CD14-positive monocyte (primary cell): ENCODE measurements at places on chromosomes 12 and 14.

DNA sequence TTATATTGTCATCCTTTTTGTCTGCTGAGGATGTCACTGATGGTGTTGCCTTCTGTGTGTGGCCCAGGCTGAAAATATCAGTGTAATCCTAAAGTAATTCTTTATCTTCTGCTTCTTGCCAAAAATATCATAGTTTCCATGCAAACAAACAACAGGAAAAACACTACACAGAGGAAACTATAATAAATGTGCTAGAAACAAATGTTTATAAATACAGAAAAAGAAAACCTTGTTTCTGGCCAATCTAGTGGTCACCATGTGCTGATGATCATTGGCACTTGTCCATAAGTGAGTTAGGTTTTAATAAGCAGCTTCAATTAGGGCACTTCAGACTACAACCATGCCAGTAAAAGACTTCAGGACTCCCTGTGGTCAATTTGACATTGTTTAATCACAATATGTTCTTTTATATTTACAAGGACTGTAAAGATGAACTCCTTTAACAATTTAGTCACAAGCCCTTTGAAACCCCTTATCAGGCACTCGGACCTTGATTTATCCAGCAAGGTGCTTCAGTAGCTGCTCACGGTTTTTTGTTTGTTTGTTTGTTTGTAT is 124.8 kb downstream of the TMTC3 start:
- no peak for DNase-seq

DNA sequence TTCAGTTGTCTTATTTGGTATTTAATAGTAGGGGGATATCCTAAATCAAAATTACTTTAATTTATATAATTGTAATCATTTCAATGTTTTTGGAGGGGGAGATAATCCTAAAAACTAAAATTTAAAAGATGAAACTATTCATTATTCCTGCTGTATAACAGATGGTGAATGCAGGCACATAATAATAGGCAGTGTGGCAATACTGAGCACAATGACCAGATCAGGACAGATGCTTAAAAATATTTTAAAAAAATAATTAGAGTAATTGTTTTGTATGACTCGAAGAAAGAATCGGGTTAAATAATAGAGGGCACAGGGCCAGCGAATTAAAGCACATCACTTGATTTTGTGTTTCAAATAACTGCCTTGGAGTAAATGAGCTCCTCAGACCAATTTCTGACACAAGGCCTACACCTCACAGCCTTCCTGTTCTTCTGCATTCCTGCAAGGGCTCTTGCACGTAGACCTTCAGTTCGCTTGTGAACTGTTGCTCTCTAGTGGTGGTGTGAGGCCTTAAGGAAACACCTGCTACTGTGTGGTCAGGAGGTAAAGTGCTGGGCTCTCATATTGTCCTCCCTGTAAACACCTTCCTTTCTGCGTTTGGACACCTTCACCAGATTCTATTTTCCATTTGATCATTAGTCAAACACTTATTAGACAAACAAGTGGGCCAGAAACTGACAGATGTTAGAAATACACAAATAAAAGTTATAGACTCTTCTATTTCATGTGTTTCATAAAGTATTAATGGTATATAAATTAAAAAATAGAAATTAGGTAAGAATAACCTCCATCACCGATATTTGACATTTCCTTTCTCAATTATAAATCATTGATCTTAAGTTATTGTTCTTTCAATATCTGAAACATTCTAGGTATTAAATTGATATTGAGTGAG is 29.3 kb upstream of the KLRF1 start:
- peak; percentile 41 for DNase-seq

GRCh38 chr12:122022393-122023338 is 982 bp downstream of the BCL7A start:
- DNase-seq, result no peak

DNA sequence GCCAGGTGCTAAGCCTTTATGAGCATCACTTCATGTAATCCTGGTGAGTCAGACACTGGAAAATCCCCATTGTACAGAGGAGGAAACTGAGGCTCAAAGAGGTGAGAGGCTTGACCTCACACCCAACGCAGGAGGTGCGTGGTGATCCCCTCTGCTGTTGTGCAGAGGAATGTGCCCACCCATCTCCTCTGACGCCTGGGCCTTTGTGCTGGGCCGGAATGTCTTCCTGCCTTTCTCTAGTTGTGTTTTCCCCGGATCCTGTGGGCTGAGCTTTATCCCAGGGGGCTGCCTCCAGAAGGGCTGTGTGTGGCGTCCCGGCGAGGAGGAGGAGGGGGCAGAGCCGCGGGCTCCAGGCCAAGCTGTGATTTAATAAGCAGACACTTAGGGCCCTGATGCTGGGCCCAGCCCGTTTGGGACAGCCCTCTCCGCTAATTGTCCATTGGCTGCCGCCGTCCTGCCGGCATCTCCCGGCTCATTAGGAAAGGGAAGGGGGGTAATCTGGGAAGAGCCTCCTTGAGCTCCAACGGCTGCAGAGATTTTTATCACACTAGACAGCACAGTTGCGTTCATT is 653.6 kb downstream of the MED13L start:
- DNase-seq, result no peak

- DNase-seq, result no peak
Observed at GRCh38 chr12:64332296-64332695, 58.3 kb downstream of the C12orf56 start.

DNA sequence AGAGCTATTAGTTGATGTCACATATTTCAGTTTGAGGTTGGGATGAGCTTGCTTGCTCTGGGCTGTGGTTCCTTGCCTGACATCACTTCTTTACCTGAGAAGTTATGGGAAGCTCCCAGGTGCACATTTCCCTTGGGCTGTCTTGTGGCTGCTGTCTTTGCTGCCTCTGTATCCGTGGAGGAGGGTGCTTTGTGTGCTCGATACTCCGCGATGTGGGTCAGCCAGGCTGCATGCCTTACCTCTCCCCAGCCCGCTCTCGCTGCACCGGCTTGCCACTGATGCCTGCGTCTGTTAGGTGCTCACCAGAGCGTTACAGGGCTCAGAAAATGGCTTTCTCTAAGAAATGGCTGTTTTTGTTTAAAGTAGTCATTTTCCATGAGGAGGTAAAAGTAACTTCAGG is 19.6 kb downstream of the PELI2 start:
- DNase-seq, result no peak

DNA sequence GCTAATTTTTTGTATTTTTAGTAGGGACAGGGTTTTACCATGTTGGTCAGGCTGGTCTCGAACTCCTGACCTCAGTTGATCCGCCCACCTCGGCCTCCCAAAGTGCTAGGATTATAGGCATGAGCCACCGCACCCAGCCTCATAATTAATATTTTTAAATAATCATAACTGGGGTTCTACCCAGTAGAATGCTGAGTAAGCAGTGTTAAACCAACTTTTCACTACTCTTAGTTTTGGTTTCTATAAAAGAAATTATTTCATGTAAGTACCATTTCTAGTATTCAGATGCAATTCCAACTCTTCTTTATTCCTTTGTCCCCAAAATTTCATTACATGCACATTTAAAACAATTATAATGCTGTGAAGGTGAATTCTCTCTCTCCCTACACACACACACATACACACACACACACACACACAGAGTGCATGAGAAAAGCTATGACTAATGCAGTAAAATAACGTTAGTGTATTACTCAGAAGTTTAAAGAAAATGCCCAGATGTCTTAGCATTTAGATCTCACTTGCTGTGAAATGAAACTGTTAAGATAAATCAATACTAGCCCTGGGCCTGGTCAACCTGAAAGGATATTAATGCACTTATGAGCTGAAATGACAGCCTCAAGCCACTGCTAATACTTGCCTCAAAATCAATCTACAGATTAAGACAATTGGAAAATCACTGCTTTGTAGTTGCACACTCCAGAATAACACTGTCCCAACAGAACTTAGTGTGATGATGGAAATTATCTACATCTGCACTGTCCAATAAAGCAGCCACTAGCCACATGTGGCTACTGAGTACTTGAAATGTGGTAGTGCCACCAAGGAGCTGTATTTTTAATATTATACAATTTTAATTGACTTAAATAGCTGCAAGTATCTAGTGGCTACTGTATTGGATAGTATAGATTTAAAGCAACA is 36.0 kb downstream of the PTPN21 start:
- no peak for DNase-seq

- DNase-seq, result no peak
Observed at GRCh38 chr12:130144256-130144655, 18.0 kb upstream of the FZD10 start.

DNA sequence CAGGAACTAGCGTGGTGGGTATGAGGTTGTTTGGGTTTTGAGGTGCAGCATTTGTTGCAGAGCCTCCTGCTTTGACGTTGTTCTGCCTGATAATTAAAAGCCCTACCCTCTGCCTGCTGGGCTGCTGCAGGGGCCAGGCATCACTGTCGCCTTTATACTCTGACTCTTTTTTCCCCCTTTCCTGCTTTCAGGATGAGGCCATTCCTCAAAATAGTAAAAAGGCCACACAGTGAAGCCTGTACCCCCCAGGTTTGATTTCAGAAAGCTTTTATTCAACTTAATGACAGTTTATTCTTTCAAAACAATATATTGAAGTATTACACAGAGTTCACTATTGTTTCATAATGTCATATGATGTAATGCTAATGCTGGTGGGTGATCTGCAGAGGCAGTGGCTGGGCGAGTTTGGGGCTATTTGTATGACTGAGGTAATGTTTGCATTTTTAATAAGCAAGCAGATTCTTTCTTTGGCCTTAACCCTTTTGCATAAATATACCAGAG is 9.1 kb downstream of the BORCS5 start:
- no peak for DNase-seq

GRCh38 chr12:128077917-128078298 is 189.1 kb upstream of the TMEM132C start:
- no peak for DNase-seq

- no peak for DNase-seq
Observed at GRCh38 chr12:60263161-60263560, 667.3 kb downstream of the SLC16A7 start.

GRCh38 chr12:27975222-27976136 is 2.9 kb upstream of the PTHLH start:
- no peak for DNase-seq

GRCh38 chr14:55684956-55685584 is 105.1 kb downstream of the KTN1 start:
- DNase-seq, result no peak

GRCh38 chr12:116977465-116978380 is 67.0 kb downstream of the FBXW8 start:
- DNase-seq, result no peak

DNA sequence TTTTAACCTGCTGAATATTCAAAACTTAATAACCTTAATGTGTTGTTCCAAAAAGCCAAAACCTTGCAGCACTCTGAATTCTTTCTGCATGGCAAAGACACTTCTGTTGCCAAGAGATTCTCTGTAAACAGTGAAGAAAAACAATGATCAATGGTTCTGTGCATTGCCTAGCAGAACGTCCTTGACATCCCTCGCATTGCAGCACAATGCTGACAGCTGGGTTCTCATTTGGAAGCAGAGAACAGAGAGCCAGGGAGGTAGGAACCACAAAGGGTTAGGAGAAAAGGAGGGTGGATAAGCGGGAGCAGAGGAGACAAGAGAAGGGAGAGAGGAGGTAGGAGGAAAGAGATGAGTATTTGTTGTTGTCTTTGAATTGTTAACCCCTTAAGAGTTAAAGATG is 501.1 kb downstream of the NAV3 start:
- DNase-seq, result no peak
